ENCODE measurements at places on chromosomes 12 and 14.

GRCh38 chr12:33438851-33439586 is 600 bp downstream of the SYT10 start:
- no peak for DNase-seq

- no peak for DNase-seq
Observed at GRCh38 chr12:17132336-17132735, 526.4 kb upstream of the LMO3 start.

- DNase-seq, result no peak
Observed at GRCh38 chr12:69655616-69656340, 43.3 kb downstream of the BEST3 start.

DNA sequence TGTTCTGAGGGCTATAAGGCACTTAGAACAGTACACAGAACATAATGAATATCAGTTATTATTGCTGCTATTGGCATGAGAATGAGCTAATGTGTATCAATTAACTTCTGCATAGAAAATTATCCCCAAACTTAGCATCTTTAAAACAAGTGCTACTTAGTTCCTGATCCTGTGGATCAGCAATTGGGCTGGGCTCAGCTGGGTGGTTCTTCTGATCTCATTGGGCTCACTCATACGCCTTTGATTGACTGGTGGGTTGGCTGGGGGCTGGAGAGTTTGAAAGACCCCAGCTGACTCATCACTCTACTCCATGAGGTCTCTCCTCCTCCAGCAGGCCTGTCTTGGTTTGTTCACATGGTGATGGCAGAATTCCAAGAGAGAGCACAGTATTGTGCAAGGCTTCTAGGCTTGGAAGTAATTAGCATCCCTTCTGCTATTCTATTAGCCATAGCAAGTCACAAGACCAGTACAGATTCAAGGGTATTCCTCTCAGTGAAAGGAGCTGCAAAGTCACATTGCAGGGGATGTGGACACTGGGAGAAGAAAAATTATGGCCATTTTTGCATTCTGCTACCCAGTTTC is 27.2 kb upstream of the HSPB8 start:
- peak; percentile 31 for DNase-seq

GRCh38 chr14:94144765-94145164 is 15.4 kb upstream of the IFI27L2 start:
- DNase-seq, result peak; percentile 80

- peak; percentile 85 for DNase-seq
Observed at GRCh38 chr12:114580306-114580705, 103.7 kb downstream of the TBX3 start.

Measured in NCI-H69 (cell line).